ENCODE measurements at places on chromosomes 13 and 19.
A peak's percentile ranks its signal among the peaks of the same experiment; 100 is the strongest.

GRCh38 chr13:94195715-94196114 is 283.8 kb downstream of the DCT start:
- DNase-seq: no peak

DNA sequence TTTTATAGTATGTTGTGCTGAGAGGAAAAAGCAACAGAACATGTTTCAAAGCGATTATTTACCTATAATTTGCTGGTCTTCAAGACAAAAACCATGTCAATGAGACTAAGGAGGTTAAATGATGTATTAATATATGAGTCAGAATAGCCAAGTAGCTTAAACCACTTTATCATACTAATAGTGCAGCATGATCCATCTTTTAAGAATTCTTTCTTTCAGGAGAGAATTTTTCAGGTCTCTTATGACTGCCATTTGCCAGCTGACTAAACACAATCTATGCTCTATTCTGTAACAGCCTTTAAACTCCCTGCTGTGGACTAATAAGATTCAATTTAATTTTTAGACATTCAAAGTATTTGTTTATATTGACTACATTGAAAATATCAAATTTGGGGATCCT is 93.7 kb downstream of the TRPC4 start:
- no peak for DNase-seq

DNA sequence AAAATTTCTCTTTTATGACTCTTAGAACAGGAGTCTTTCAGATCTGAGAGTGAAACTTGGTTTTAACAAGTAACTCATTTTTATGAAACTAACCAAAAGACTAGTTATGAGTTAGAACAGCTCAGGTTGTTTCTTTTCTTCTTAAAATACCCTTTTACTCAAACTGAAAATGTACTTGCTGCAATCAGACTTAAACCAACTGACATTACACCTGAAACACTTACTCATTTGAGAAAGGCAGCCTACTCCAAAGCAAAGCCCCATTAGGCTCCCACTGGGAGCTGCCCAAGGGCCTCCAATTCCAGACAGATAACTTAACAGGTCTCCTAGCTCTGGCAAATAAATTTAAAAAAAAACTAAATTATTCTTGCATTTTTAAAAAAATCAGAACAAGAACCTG is 3.6 kb downstream of the FOXO1 start:
- peak; percentile 58 for DNase-seq

GRCh38 chr13:113939944-113940297 is 34.0 kb downstream of the C13orf46 start:
- DNase-seq: no peak

GRCh38 chr13:35630551-35631275 is 154.2 kb upstream of the MAB21L1 start:
- no peak for DNase-seq

GRCh38 chr13:62875118-62875640 is 1459.5 kb upstream of the PCDH20 start:
- DNase-seq: no peak

GRCh38 chr13:27194895-27195764 is 23.5 kb upstream of the USP12 start:
- peak; percentile 46 for DNase-seq

GRCh38 chr13:103638706-103639105 is 572.5 kb upstream of the SLC10A2 start:
- DNase-seq: no peak

- no peak for DNase-seq
Observed at GRCh38 chr13:109781384-109782065, 4.9 kb downstream of the IRS2 start.

- DNase-seq: peak; percentile 74
Observed at GRCh38 chr13:76903544-76904162, 17.4 kb upstream of the KCTD12 start.

DNA sequence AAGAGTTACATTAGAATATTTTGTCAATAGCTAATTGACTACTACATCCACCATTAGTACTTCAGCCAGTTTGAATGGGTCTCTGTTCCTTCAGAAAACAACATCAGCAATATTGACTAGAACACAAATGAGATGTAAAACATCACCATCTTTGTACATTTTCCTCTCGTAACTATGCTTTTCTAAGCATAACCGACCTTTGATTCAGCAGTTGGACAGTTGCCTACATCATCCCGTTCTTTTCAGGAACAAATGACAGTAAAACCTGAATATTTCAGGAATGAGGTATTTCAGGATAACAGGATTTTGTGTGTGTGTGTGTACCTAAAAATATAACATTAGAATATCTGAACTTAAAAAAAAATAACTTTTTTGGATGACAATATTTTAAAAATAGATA is 60.9 kb downstream of the STARD13 start:
- DNase-seq: no peak

GRCh38 chr13:98858191-98858590 is 105.7 kb upstream of the SLC15A1 start:
- no peak for DNase-seq

GRCh38 chr13:40061466-40062450 is 406.3 kb downstream of the COG6 start:
- DNase-seq: no peak

DNA sequence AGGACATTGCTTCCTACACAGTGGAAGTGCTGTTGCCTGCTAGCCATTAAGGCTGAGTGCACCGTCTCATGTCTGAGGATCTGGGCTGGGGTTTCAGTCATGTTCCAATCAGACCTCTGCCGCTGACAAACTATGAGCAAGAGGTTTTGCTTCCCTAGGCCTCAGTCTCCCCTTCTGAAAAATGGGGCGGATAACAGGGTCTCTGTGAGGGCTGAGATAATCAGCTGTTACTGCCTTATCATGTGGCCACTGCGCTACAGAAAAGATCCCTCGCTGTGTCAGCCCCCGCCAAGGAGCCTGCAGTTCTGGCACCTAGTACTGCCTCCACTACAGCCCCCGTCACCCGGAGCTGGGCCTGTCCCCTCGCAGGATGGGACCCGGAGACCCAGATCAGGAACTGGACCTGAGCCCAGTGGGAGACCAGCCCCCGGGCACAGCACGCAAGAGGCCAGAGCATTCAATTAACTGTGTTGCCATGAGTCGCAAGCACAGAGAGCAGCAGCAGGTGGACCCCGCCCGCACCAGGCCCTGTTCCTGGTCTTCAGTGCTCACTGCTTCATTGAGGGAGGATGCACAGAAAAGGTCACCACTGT is 3.0 kb upstream of the PNKP start:
- DNase-seq: no peak

- no peak for DNase-seq
Observed at GRCh38 chr13:109794095-109794494, 7.7 kb upstream of the IRS2 start.

- DNase-seq: peak; percentile 62
Observed at GRCh38 chr19:1276628-1277022, 1.3 kb downstream of the FAM174C start.

DNA sequence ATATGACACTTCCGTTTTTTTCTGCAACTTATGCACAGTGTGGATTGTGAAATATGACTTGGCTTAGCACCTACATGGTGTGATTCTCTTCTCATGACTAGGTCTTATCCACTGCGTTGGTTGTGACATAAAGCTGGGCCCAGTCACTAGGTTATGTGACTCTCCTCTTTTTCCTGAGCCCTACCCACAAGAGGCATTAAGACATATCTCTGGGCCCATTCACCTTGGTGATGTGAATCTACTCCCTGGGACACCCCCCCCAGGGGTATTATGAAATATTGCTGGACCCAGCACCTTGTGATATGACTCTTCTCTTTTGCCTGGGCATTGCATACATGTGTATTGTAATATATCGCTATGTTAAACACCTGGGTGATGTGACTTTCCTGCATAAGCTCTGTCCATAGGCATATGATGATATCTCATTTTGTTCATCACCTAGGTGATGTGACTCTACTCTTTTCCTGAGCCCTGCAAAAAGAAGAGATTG is 85.8 kb upstream of the ZNF43 start:
- DNase-seq: no peak

DNA sequence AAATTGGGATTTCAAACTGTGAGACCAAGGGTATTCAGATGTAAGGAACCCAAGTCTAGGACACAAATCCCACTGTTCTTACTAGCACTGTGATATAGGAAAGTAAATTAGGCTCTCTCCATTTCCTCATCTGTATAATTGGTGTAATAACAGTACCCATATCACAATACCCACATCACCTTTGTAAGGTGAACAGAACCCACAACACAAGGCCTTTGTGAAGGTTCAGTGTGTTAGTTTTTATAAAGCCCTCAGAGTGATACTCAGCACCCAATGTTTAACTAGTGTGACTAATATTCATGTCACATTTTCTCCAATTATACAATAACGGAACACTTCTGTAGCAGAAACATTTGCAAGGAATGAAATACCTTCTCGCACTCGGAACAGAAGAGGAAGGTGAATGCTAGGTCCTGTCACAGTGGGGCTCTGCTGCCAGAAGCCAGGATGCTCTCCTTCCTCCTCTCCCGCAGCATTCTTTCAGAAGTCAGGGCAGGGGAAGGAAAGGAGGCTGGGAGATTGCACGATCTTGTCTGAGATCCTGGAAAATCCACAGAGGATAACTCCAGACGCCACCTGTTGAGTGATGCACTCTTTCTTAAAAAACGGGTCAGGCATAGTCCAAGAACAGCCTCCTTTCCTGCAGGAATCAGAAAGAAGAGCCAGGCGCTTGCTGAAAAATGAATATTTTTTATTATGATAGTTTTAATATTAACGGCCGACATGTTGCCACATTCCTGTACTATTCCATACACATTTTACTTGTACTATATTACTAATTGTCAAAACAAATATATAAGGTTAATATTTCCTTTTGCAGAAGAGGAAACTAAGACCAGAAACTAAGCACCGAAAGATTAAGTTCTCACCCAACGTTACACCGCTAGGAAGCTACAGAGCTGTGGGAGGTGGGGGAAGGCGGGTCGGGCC is 762 bp downstream of the ZNF45 start:
- no peak for DNase-seq

DNA sequence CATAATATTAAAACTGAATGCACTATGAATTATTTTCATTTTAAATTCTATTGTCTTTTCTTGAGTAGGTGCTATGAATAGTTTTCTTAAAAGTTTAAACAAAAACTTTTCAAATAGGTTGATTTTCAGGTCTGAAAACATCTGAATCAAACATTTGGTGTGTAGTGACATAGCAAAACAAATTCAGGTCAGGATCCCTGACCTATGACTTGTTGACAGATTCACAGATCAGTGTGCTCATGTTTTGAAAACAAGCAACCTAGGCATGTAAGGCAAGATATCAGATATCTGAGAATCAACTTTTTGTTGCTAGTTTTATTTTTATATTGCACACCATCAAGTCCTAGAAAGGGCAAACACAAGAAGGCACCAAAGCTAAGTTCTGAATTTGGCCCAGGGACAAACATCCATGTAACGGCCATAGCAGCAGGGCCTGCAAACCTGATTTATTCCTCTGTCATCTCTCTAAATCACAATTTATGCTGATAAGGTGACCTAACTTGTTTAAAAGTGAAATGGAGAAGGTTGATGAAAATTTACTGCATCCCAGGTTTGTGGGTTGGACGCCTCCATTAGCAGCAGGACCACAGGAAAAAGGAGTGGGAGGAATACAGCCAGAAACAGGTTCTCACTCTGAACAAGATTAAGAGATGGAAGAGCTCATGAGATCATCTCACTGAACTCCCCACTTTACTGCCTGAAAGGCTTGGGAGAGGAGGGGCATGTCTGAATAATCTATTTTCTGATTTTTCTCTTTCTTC is 337.7 kb downstream of the KCNRG start:
- no peak for DNase-seq

- DNase-seq: no peak
Observed at GRCh38 chr13:113836768-113837559, 26.9 kb downstream of the GAS6 start.

- DNase-seq: peak; percentile 79
Observed at GRCh38 chr19:1856698-1857603, 6.4 kb downstream of the KLF16 start.

- no peak for DNase-seq
Observed at GRCh38 chr19:55594996-55595545, 4.2 kb downstream of the FIZ1 start.

DNA sequence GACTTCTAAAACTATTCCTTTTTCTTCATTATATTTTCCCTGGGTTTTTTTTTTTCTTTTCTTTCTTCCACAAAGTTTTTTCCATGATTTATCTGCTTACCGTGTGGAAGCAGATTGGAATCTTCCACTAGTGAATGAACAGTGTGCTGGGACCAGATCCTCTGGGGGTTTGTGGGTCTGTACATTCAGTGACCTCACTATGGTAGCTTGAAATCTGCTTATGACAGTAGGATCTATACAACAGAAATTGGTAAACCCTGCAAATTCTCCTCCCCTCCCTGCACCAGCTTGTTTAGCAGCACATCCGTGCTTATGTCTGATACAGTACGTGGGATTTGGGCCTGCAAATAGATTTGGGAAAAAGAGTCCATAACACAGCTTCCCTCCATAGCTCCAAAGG is 26.0 kb upstream of the MAB21L1 start:
- DNase-seq: no peak

GRCh38 chr13:113378825-113379224 is 14.9 kb upstream of the GRTP1 start:
- no peak for DNase-seq

DNA sequence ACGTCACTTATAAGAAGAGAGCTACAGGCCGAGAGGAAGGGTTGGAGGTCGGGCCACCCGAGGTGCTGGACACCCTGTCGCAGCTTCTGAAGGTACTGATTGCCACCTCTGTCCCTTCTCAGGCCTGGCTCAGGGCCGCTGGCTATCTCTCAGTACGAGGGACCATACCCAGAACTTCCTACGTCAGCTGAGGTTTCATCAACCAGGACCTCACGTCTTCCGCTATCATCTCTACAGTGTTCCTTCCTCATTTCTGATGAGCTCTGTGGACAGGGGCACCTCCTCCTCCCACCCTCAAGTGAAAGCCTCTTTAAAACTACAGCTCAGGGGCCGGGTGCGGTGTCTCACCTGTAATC is 58.2 kb upstream of the USE1 start:
- DNase-seq: no peak

- DNase-seq: no peak
Observed at GRCh38 chr13:45416516-45417128, 1.6 kb downstream of the SLC25A30 start.

DNA sequence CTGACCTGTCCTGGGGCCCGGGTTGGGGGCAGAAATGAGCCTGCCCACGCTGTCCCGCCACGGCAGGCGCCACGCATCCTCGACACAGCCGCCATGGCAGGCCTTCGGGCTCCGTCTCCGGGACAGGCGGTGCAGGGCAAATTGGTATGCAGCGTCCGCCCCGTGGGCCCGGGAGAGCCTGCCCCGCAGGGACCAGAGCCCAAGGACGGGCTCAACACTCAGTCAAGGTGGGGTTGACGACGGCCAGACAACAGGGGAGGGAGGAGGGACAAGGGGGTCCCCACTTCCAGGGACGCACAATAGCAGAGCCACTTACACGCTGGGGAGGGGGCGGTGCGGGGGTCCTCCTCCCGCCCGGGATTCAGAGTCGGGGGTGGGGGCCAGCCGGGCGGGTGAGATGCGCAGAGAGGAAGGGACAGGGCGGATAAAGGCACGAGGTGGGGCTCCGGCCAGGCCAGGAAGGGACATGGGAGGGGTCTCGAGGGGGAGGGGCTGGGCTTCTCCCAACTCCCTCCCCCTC is 1.2 kb downstream of the CTXN1 start:
- DNase-seq: no peak

- DNase-seq: no peak
Observed at GRCh38 chr19:30648866-30649862, 277.0 kb downstream of the ZNF536 start.

- no peak for DNase-seq
Observed at GRCh38 chr13:69737129-69737935, 370.3 kb upstream of the ATXN8OS start.

GRCh38 chr13:99981735-99982035 is at the start of gene ZIC2:
Gene ZIC2 (plus strand): TSS chr13:99981784. CDS start chr13:99982065, 281 bp downstream.
- DNase-seq: peak; percentile 34
